ENCODE measurements at places on chromosomes 7 and 10.

GRCh38 chr10:23755556-23755955 is 316.7 kb downstream of the OTUD1 start:
- DNase-seq = no peak

- no peak for DNase-seq
Observed at GRCh38 chr7:149100821-149101220, 10.3 kb upstream of the ZNF786 start.

- no peak for DNase-seq
Observed at GRCh38 chr7:89334797-89335196, 539.3 kb upstream of the TEX47 start.

DNA sequence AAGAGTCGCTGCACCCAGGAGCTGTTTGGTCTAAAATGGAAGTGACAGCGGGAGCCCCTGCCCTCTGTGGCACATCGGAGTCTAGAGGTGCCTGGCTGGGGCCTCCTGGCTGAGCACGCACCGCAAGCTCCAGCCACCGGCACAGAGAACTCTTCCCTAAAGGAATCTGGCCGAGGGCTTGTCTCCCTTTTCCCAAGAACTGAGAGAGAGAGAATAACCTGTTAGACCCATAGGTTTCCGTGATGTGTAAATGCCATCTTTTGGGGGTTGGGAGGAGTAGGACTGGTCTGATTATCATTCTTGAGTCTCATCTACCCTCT is 47.3 kb downstream of the PROSER2 start:
- DNase-seq = no peak

DNA sequence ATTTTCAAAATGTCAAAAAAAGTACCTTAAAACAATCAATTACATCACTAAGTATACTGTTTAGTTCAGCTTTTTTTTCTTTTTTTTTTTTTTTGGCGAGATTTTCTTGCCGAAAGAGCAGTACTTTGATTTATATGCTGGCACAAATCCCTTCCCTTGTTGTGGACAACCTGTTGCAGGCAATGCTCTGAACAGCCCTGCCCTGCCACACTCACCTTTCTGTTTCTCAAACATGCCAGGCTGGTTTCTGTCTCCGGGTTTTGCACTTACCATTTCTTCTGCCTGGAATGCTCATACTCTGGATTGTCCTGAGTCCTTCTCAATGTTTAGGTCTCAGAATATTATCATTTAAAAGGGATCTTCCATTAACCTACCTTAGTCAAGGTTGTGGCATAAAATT is 80.4 kb upstream of the JAZF1 start:
- DNase-seq = no peak

- no peak for DNase-seq
Observed at GRCh38 chr10:70782086-70782745, 3.0 kb downstream of the TBATA start.

GRCh38 chr7:124724079-124724478 is 41.5 kb downstream of the GPR37 start:
- no peak for DNase-seq

- no peak for DNase-seq
Observed at GRCh38 chr10:96491303-96491702, 22.4 kb downstream of the TLL2 start.

DNA sequence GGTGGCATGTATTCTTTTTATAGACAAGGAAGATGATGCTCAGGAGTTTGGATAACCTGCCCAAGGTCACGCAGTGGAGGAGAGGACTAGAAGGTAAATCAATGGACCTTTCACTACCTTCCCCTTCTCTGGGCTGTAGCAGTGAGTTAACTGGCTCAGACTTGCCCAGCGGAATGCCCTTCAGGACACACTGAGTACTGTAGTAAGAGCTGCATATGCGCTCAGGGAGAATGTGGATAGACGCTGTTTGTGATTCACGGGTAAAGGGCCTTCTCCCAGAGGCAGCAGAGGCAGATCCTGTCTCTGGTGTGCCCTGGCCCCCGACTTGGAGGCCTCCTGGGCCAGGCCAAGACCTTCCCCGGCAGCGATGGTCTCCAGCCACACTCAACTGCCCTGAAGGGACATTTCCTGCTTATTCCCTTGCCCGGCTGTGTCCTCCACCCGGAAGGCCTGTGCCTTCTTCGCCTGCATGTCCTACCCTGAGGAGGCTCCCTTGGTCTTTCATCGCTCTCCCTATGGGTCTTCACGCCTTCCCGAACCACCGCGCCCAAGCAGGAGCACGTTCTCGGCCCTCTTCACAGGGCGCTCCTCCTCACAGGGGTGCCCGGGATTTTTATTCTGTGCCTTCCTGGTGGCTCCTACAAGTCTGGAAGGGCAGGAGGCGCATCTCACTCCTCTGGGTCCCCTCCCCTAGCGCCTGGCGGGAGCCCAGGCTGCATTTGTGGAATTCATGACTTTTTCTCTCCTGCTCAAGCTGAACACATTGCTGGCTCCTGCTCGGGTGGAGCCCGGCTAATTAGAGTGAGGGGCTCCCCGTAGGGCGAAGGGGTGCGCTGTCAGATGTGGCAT is 1.8 kb upstream of the IKZF1 start:
- no peak for DNase-seq

Measured in midbrain (tissue), 1 donor.